ENCODE measurements at places on chromosomes 2 and 18. TPM values are rescaled to one million over a fixed set of nuclear protein-coding genes. Genes with fewer than 3 reads are reported as not detected.

Gene TMEFF2
- not detected for total RNA-seq

Gene OSBPL1A
- 0.65 TPM for total RNA-seq

Gene ATOH8
- not detected for total RNA-seq

Gene ABCG5
- total RNA-seq = not detected

Gene MATN3
- total RNA-seq = not detected

Gene TSN
- 98.7 TPM for total RNA-seq

Gene MC4R
- not detected for total RNA-seq

Gene SCRN3
- total RNA-seq = 13.0 TPM

Gene SFT2D3
- total RNA-seq = 9.4 TPM

Gene LYPD1
- 1.4 TPM for total RNA-seq

Gene POTEJ
- 0.10 TPM for total RNA-seq

Gene FSHR
- total RNA-seq = not detected

Gene VWC2L
- total RNA-seq = not detected

Gene ALPG
- not detected for total RNA-seq

All from OCI-LY7 (cell line).